HT-29 (cell line): ENCODE measurements at places on chromosomes 5 and 9. TPM values are rescaled to one million over a fixed set of nuclear protein-coding genes. Genes with fewer than 3 reads are reported as not detected.

Gene SPATA31A6
- total RNA-seq, result not detected in 2 replicates

Gene IL13
- not detected in 2 replicates for total RNA-seq

Gene HMMR
- 15.9 and 18.3 TPM in 2 replicates for total RNA-seq

Gene MLANA
- not detected in 2 replicates for total RNA-seq

Gene IFNE
- 0.52 and 0.56 TPM in 2 replicates for total RNA-seq

Gene SPINK4
- total RNA-seq, result 1.3 TPM in 1 of 2 replicates, not detected in the other

Gene IL3
- not detected in 2 replicates for total RNA-seq

Gene RETREG1
- 0.83 and 1.6 TPM in 2 replicates for total RNA-seq

Gene ACOT12
- not detected in 2 replicates for total RNA-seq

Gene ADCY2
- total RNA-seq, result not detected in 2 replicates

Gene CCDC192
- total RNA-seq, result not detected in 2 replicates

Gene PCDHB14
- total RNA-seq, result 0.18 and 0.31 TPM in 2 replicates

Gene TRIM36
- total RNA-seq, result 1.0 and 2.0 TPM in 2 replicates

Gene ANKRD18B
- total RNA-seq, result not detected in 2 replicates

Gene LHX3
- not detected in 2 replicates for total RNA-seq

Gene TIMD4
- not detected in 2 replicates for total RNA-seq

Gene IRX2
- 19.6 and 23.1 TPM in 2 replicates for total RNA-seq

Gene LCP2
- not detected in 2 replicates for total RNA-seq

Gene SWI5
- total RNA-seq, result 51.4 and 52.6 TPM in 2 replicates
